ENCODE measurements at places on chromosomes 12 and 14.
A peak's percentile ranks its signal among the peaks of the same experiment; 100 is the strongest.

GRCh38 chr12:130459916-130460315 is 122.2 kb downstream of the PIWIL1 start:
- DNase-seq: no peak

- DNase-seq: no peak
Measured at GRCh38 chr12:109695961-109696461, 17.6 kb upstream of the FAM222A start.

- DNase-seq: no peak
Measured at GRCh38 chr14:102293781-102294180, 11.2 kb downstream of the MOK start.

DNA sequence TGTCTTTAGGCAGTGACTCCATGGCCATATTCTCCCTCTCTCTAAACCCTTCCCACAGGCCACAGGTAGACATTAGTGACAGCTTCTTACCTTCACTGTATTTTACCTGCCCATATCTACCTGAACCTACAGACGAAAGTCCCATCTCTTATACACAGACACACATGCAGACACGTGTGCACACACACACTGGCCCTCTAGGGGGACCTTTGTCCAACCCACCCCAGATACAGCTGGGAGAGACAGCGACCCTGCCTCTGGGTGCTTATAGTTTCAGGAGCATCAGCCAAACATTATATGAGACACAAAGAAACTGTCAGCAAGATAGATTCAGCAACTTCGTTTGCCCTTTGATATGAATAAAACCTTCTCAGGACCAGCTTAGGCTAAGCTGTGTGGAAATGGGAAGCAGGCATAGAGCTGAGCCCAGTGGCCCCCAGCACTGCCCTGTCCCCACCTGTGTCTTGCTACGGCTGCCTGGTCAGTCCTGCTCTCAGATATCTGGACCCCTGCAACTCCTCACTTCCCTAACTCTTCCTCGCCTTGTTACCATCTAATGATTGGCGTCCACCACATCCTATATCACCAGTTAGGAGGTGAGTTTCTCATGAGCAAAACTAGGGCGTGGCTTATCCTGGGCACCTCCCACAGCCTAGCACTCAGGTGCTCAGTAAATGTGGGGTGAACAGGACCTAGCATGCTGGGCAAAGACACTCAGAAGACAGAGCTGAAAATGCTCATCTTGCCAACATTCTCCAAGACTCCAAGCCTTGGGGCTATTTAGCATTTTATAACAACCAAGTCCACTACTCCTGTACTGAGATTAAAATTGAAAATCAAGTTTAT is 12.0 kb upstream of the CD9 start:
- DNase-seq: no peak

- DNase-seq: no peak
Measured at GRCh38 chr12:6154730-6155459, 30.4 kb upstream of the VWF start.

DNA sequence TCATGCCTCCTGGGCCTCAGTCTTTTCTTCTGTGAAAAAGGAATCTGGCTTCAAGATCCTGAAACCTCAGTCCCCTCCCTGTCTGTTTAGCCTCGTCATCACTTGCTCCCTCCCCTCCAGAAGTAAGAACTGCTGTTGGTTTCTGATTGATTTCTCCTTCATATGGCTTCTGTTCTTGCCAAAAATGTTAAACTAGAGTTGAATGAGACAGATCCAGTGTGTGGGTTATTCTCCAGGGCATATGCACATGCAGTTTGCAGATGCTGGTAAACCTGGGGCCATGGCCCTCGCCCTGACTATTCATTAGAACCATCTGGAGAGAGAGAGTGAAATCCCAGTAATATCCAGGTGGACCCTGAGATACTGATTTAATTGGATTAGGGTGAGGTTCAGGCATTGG is 175.1 kb downstream of the TMEM132C start:
- DNase-seq: no peak

DNA sequence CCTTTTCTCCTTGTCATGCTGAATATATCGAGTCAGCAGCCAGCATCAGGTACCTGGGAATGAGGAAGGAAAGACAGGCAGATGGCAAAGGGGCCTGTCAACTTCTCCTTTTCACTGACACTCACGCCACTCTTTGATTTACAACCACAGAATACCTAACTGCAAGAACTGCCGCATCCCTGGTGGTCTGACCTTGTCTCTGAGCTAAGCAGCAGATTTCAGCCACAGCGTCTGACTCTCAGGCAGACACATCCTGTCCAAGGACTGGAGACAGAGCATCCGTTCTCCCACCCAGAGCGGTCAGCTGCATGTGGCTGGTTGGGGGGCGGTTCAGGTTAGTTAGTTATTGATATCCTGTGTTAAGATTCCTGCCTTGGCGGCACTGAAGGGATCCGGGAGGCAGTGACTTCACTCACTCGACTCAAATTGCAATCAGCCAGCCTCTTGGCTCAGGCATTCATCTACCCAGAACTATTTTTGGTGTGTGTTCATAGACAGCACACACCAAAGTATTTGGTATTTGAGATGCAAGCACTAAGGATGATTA is 11.2 kb upstream of the MAP1LC3B2 start:
- DNase-seq: no peak

DNA sequence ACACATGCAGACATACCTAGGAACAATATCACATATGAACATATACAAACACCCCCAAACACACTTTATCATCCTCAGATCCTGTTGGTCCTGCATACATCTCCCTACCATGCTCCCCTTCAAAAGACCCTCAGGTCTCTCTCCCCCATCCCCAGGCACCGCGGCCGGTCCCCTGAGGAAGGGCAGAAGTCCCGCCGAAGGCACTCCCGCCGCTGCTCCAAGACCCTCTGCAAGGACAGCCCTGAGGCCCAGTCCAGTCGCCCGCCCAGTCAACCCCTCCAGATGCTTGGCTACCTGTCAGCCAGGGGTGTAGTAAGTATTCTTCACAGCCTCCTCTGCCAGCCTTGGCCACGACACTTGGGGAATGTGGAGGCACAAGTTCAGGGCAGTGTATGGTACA is 48.2 kb upstream of the HSPB8 start:
- DNase-seq: no peak

DNA sequence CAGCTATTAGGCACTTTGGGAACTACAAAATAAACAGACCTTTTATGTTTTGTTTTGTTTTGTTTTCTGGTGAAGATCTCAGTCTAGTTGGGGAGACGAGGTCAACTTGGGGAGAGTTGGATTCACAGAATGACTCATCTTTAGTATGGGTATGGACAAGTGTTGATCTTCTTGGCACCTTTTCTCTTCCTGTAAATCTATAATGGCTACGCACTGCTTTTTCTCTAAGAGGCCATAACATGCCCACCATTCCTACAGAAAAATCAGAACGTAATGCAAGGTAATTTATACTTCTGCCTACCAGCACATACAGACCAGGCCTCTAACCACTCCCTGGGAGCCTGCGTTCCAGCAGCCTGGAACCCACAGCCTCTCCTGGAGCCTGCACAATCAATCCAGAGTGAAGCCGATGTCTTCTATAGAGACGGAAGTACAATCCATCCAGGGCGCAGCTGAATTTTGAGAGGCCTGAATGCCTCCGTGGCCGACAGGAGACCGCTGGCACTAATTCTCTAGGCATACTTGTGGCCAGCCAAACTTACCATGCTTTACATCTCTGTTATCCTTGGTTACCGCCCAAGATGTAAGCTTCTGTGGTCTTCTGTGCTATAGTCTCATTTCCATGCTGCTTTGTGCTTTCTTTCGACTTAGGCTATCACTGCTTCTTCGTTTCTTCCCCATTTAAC is 717 bp downstream of the PPHLN1 start:
- DNase-seq: peak; percentile 3

DNA sequence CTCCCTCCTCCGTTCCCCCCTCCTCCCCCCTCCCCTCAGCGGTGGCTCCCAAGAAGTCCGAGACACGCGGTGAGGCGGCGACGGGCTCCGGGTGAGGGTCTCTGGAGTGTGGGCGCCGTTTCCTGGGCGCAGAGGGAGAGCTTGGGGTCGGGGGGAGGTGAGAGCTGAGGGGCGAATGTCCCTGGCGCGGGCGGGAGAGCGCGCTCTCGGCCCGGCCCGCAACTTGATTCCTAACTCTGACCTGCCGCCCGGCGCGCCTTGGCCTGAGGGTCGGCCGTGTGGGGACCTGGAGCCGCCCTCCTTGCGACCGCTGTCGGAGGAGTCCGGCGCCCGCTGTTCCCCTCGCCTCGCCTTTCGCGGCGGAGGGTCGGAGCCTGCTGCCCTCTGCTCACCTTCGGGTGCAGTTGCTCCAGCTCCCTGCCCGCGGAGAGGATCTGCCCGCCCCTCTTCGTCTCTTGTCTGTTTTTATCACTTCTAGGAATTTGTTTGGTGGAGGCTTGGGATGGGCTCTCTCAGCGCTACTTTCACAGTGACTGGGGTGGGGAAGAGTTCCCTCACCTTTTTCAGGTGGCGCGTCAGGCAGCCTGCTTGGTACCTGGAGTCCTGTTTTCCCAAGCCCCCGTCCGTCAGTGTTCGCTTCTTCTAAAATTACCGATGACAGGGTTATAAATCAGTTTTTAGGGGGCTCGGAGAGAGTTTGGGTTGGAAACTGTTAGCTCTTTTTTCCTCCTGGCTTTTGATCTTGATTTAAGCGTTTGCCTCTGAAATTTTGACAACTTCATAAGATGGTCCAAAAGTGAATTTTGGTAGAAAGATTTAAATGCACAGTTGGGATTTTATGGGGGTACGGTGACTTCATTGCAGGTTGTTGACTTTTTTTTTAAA is 495 bp downstream of the ADIPOR2 start:
- DNase-seq: no peak

GRCh38 chr14:78446807-78447206 is 276.6 kb downstream of the NRXN3 start:
- DNase-seq: no peak

- no peak for DNase-seq
Measured at GRCh38 chr14:104253901-104254353, 115.5 kb downstream of the KIF26A start.

DNA sequence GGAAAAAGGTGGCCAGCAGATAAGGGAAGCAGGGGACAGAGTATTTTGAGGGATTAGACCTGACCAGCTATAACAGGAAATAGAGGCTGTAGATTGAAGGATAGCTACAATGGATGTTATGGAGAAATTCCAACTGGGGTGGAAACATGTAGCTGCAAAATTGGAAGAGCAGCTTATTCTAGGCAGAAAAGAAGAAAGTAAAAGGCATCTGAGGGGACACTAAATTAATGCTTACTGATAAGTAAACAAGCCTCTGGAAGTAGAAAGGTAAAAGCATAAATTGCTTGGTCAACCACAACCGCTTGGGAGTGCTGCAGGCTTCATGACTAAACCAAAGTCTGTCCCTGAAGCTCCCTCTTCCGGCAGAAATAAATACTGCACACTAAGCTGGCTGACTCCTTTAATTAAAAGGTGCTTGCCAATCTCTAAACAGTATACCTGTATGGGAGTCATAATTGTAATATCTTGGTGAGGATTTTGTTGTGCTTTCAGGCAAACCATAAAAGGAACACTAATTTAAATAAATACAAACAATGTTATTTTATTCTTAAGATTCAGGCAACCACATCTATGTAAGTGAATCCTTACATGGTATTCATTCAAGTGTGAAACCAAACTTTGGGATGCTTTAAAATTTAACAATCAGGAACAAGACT is 7.7 kb downstream of the UBC start:
- peak; percentile 76 for DNase-seq

DNA sequence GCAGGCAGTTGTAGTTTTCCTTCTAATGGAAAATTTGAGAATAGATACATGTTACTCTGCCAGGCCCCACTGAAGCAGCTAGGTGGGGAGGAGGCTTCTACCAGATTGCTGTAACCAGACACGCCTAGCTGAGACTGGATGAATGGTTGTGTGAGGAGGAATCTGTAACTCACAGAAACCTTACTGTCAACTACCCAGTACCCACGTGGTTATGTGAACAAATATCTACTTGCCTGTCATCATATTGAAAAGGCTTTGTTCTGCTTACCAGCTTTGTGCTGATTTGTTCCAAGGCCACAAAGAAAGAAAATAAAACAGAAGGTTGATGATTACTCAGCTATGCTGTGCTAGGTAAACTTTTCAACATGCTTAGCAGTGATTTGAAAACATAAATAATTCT is 167.2 kb downstream of the CAPZA3 start:
- no peak for DNase-seq

DNA sequence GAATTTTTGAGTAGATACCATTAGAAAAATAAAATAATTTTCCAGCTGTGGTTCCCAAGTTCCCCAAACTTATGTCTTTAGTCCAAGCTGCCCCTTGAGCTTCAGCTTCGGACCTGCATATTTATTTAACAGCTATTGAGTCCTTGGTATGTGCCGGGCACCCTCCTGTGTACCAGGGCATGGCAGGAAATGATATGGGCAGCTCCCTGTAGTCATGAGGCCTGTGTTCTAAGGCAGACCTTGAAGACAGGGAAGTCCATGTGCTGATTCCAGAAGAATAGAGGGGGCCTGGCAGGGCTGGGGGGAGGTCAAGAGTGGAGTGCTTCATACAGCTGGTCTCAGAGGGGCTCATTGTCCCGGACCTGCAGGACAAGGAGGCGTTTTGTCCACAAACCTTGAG is 29.2 kb downstream of the TRAF3 start:
- DNase-seq: no peak

DNA sequence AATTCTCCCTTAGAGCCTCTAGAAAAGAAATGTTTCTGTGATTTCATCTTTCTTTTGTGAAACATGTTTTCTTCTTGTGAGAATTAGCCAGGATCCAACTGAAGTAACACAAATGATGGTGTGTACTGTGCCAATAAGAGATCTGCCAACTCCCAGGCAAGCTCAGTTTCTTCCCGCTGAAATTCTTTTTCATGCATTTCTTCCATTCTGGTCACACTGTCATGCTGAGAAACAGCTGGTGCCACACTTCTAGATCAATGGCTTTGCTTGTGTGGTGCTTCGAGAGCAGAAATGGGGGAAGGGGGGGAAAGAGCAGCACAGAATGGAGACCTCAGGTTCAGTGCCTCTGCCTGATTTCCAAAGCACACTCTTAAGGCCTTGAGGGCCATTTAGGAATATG is 41.4 kb upstream of the FGF6 start:
- no peak for DNase-seq

- no peak for DNase-seq
Measured at GRCh38 chr14:103817595-103817994, 29.8 kb downstream of the PPP1R13B start.

GRCh38 chr12:57475271-57476161 is 4.2 kb downstream of the ARHGAP9 start:
- no peak for DNase-seq

- no peak for DNase-seq
Measured at GRCh38 chr12:93763746-93764147, 86.6 kb downstream of the CRADD start.

GRCh38 chr12:1640328-1641234 is 11.6 kb downstream of the WNT5B start:
- no peak for DNase-seq

All from fibroblast of skin of left quadriceps (primary cell).